ENCODE measurements at places on chromosomes 1 and 21.

DNA sequence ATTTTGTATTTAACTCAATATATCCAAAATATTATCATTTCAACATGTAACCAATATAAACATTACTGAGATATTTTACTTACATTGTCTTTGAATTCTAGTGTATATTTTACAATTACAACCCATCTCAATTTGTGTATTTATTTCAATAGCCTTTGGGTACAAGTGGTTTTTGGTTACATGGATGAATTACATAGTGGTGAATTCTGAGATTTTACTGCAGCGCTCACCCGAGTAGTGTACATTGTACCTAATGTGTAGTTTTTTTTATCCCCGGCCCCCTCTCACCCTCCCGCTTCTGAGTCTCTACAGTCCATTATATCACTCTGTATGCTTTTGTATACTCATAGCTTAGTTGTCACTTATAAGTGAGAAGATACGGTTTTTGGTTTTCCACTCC lies 117.0 kb upstream of the GALNT2 start:
- no peak for DNase-seq

DNA sequence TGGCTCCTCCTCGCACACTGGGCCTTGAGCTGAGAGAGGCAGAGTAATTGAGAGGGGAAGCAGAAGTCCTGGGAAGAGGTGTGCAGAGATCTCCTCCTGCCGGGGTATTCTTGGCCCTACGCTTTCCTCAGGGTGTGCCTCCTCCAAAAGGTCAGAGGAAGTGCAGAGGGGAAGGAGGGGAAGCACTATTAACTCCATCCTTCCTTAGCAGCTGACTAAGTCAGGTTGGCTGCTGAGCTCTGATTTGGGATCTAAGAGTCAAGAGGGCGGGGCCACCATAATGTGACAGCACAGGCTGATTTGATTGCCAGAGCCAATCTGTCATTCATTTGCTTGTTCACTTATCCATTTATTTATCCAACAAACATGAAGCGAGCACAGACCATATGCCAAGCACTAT lies 12.3 kb downstream of the ATP2B4 start:
- DNase-seq: peak; percentile 26

- DNase-seq: no peak
Measured at GRCh38 chr1:214446772-214447556, 104.4 kb downstream of the PTPN14 start.

DNA sequence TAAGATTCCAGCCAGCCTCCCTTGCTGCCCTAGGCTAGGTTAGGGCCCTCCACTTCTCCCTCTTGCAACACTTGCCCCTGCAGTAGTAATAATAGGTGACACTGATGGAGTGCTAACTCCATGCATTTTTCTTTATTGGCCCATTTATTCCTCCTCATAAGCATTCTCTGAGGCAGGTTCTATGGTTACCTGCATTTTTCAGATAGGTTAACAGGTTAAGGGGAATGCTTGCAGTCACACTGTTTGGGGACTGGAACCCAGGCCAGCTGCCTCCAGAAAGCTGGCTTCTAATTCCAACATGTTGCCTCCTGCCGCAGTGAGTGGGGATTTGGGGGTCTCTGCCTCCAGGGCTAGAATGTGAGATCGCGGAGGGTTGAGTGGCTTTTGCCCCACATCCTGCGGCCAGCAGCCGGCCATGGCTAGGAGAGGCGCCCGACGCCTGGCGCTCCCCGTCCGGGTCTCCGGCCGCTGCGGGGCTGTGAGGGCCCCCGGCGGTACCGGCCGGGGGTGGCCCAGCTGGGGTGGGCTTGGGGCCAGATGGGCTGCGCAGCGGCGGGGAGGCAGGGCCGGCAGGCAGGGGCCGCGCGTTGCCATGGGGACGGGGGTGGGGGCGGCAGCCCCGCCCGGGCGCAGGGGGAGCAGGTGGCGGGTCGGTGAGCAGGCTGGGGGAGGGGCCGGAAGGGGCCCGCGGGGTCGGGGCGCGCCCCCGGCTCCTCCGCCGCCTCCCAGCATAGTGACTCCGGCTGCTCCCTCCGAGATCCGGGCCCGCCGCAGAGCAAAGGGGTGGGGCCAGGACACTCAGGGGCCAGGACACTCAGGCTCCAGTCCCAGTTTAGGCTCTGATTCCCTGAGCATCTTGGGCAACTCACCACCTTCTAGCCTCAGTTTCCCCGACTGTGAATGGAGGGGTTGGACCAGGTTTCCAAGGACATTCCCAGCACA lies 68.4 kb upstream of the SSBP3 start:
- peak; percentile 67 for DNase-seq

DNA sequence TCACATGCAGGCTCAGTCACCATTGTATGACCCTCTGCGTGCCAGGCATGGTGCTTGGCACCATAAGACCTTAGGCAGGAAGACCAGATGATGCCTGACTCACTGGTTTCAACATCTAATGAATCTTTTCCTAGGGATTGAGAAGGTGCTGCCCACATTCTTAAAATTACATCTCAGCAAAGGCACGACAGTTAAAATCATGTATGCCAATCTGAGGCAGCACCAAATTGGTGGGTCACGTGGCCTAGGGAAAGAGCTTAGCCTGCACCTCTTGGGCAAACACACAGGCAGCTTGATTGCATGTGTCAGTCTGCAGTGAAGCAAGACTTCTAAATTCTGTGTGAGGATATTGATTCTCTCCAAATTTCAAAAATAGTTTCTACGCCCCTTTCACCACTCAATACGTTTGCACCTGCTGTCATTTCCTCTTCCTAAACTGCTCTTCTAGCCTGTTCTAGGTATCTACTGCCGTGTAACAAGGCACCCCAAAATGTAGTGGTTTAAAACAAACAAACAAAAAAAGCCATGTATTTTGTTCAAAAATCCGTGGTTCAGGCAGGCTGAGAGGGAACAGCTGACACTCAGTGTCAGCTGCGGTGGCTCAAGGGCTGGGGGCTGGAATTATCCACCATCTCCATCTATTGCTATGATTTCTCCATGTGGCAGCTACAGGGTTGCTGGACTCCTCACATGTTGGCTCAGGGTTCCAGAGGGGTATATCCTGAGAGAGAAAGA lies 160.2 kb upstream of the FGGY start:
- DNase-seq: no peak

DNA sequence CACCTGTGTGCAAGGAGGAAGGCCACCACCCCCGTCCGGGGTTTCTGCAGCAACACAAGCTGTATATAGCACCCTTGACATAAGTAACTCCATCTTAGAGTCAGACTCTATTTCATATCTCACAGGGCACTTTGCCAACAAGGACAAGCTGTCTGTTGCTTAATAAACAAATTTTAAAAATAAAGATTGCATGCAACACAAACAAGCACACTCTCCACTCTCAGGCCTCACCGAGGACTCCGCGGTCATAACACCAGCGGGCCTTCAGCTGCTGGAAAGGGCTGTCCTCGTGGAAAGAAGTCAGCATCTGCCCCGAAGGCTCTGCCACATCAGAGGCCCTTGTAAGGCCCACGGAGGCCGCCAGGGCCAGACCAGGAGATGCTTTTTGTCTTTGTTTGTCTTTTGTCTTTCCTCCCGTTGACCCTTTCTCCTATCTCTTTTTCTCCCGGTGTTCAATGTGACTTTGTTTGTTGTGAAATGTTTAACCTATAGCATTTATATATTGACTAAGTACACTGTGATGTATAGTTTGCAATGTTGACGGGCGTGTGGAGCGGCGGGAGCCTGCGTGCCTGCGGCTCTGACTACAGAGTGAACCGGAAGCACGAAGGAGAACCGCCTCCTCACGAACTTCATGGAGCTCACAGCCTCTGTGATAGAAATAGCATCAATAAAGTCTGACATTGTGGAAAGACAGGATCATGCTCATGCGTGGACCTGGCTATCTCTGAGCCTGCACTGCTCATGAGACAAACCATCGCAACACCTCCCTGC lies 24.1 kb downstream of the MEGF6 start:
- DNase-seq: no peak

DNA sequence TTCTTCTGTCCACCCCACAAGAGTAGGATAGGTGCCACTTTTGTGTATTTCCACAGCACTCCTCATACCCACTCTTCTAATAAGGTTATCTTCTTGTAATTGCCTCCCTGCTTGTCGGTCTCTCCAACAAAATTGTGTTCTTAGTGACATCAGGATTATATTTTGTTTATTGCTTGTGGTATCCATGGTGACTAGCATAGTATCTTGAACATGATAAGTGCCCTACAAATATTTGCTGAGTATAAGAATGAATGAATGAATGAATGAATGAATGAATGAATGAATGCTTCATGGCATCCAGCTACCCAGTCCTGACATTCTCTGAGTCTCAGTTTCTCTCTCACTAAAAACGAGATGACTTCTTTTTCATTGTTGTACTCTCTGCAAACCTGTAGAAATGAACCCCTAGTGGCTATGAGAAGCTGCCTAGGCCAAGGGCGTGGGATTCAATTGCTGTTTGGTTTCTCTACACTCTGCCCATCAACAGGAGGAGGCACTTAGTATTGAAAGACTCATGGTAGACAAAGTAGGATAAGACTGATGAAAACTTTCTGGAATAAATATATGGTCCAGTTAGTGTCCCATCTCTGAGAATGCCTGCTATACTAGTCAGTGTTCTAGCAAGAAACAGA lies 121.0 kb downstream of the TMEM53 start:
- DNase-seq: no peak

DNA sequence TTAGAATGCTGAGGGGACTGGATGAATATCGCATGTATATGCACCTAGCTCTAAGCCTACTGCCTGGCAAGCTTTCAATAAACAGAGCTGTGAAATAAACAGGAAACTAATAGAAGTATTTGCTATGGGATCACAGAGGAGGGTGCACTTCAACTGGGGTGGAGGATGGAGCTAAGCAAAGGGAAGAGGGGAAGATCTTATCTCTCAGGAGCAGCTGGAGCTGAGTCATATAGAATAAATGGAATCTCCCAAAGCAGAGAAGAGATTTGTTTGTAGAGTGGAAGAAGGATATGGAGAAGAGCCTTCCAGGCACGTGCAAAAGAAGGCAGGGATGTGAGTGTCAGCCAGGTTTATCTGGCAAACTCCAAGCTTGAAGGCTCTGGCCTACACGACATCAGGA lies 17.0 kb upstream of the KCNA10 start:
- DNase-seq: no peak

GRCh38 chr1:89695847-89696246 lies 62.9 kb downstream of the LRRC8C start:
- DNase-seq: no peak

- no peak for DNase-seq
Measured at GRCh38 chr21:39456665-39457064, 4.9 kb downstream of the SH3BGR start.

DNA sequence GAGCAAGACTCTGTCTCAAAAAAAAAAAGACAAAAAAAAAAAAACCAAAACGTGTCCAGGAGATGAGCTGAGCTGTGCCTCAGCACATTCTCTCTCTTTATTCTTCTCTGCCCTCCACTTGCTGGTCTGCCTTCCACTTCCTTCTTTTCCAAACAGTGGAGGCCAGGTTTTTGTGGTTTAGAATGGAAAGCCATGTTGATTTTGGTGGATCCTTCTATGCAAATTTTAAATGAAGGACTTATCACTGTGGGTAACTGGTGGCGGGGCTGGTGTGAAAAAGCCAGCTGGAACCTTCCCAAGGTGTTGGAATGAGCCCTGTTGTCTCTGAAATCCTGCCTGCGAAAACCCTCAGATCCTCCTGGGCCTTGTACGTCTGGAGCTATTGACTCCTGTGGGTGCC lies 61.9 kb downstream of the PTPRU start:
- DNase-seq: no peak

DNA sequence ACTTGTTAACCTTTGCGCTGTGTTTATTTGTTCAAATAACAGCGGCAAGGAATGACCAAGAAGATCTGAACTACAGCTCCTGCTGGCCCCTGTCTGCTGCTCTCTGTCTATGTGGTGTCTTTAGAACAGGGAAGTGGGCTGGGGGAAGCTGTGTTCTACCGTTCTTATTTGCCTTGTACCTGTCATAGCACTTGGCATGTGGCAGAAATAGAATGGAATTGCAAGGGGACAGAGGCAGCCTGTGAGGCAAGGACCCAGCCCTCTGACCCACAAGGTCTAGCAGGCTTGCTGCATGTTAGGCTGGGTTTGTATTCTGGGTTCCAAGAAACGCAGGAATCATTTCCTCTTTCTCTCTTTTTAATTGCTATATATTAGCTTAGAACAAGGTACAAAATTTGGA lies 20.7 kb downstream of the HMGCS2 start:
- DNase-seq: no peak

DNA sequence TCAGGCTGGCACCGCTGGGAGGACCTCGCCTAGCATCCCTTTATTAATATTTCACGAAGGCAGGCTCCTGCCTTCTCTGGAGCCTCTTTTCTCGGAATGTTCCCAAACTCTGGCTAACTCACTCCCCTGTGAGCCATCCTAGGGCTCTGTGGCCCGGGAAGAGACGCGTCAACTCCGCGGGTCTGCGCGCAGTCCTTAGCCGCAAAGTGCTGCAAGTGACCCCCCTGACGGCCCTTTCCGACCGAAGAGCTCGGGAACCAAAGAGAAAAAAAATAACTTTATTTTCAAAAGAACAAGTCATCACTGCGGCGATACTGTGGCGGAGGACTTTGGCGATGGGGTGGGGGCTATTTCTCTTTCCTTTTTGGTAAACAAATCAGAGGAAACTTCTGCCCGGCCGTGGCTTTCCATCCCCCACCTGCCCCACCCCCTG lies 14.6 kb downstream of the NR5A2 start:
- no peak for DNase-seq

DNA sequence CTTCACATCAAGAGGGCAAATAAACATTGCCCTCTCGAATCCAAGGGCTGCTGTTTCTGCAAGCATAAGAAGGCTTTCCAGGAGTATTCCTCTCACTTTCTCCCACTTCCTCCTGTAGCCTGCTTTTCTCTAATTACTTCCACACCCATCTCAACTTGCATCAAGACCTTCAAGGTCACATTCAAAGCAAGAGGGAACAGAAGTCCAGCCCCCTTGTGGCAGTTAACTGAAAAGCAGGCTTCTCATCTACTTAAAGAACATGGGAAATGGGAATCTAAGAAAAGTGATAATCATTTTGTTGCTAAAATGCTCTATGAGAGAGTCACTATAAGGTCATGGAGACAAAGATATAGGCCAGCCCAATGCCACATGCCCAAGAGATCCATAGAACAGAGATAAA lies 874.4 kb downstream of the KCNT2 start:
- DNase-seq: no peak
